Stimulated activated CD8-positive, alpha-beta memory T cell treated with anti-CD3 and anti-CD28 coated beads, Interleukin-7, amount 100 ng/mL, for 4 hours (primary cell): ENCODE measurements at places on chromosomes 2 and 18.
A peak's percentile ranks its signal among the peaks of the same experiment; 100 is the strongest.

DNA sequence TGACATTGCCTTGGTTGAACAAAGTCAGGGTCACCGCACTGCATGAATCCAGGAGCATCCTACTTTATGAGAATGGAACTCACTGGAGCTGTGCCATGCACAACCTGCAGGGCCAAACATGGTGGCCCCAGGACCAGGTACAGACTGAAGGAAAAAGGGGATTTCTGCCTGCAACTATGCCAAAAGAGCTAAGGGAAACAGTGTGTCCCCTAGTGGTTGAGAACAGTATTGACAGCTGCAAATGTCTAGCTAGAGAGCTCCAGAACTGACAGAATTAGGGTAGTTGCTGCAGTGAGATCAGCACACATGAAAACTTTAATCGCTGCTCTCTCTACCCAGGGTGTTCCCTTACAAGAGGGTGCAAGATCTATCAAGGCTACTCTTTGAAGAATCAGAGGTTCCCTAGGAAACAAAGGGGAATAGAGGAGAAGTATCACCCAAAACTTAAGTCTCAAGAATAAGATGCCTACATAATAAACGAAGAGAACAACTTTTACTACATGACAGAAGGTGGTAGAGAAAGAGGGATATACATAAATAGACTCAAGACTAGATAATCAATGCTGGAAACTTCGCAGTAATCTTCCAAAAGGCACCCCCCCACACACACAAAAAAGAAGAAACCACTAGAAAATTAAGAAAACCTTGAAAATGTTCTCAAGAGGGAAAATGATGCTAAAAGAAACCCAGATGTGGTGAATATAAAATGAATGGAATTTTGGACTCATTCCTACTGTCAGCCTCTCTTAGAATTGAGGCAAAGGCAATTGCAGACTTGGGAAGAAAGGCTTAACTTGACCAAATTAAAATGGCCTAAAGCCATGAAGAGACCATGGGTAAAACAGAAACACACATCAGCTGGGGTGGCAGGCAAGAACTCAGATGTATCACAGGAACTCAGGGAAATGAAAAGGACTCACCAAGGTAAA is 43.6 kb upstream of the IHH start:
- no peak for DNase-seq

DNA sequence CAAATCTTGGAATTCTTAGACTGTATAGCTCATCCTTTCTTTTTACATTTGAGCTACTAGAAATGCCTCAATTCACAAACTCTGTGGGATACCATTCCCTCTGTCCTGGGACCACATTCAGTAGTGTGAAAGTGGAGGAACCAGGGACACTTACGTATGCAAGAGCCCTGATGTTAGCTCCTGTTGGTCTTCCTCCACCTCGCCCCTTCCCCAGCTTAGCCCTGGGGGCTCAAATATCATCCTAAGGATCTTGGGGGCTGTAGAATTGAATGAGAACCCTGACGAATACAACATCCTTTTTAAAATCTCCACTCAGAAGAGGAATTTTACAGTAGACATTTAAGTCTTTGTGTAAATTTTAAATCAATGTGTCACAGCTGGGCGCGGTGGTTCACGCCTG is 65.2 kb upstream of the RAPH1 start:
- DNase-seq = no peak

DNA sequence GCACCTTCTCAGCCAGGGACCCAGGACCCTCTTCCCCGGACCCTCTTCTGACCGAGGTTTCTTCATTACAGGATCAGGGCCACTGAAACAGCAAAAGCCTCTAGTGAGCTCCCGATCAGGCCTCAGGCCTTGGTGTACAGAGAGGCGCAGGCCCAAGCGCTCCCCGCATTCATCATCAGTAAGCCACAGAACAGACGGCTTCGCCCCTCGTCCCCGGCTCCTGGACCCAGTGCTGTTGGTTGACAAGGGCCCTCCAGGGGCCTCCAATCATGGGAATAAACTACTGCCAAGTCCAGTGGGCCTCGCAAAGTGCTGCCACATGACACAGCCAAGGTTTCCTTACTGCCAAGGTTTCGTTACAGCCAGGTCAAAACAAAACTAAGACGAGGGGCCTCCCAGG is 111.4 kb downstream of the ZNF516 start:
- DNase-seq = no peak

DNA sequence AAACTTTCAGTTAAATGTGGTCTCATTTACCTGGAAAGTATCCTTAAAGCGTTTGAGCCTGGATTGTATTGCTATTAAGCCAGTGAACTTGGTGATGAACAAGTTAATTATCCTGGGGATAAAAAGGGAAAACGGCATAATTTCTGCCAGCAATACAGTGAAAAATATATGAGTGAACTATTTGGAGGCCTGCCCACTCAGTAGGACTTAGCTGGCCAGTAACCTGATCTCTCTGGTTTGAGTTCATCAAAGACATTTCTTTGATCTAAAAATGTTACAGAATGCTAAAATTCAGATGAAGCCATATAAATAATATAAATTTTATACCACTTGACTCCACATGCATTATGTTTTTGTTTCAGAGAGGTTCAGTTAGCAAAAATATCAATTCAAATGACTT is 241.1 kb upstream of the VWC2L start:
- DNase-seq = no peak

DNA sequence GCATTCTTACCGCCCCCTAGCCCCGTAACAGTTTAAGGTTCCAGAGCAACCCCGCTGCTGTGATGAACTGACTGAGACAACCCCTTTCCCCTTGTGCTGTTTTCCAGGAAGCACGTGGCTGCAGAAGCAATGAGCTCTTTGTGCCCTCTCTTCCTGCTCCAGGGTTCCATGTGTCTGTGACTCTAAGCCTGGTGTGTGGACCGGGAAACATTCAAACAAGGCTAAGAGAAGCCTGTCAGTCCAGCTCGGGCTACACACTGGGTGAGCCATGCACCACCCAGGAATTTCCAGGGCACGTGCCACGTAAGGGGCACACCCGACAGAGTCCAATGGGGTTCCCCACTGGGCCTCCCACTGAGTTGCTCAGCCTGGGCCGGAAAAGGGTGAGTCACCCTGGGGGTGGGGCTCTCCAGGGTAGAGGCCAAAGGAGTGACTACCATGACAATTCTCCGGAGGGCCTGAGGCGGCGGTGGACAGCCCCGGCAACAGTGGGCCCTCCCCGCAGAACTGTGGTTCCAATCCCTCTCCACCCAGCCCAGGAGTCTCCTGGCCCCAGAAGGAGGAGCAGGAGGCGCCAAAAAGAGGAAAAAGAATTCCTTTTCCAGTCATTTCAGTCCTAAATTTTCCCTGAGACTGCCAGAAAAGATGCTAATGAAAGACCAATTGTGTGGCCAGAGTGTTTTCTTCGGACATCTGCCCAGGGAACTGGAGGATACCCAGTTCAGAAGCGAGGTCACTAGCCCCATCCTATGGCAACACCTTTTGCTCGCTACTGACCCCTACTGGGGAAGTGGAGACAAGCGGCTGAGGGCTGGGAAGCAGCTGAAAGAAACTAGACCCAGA is 157.8 kb upstream of the SLC1A4 start:
- peak; percentile 80 for DNase-seq

GRCh38 chr2:239290618-239291474 is 110.0 kb downstream of the HDAC4 start:
- no peak for DNase-seq

- DNase-seq = no peak
These were observed 190.3 kb downstream of the IRS1 start for GRCh38 chr2:226609366-226609765.

- DNase-seq = no peak
These were observed 37.8 kb upstream of the RMDN2 start for GRCh38 chr2:37887286-37887685.

- DNase-seq = no peak
These were observed 429.2 kb downstream of the TNS1 start for GRCh38 chr2:217573571-217573970.

- no peak for DNase-seq
These were observed 42.5 kb downstream of the CXCR4 start for GRCh38 chr2:136075476-136075875.

DNA sequence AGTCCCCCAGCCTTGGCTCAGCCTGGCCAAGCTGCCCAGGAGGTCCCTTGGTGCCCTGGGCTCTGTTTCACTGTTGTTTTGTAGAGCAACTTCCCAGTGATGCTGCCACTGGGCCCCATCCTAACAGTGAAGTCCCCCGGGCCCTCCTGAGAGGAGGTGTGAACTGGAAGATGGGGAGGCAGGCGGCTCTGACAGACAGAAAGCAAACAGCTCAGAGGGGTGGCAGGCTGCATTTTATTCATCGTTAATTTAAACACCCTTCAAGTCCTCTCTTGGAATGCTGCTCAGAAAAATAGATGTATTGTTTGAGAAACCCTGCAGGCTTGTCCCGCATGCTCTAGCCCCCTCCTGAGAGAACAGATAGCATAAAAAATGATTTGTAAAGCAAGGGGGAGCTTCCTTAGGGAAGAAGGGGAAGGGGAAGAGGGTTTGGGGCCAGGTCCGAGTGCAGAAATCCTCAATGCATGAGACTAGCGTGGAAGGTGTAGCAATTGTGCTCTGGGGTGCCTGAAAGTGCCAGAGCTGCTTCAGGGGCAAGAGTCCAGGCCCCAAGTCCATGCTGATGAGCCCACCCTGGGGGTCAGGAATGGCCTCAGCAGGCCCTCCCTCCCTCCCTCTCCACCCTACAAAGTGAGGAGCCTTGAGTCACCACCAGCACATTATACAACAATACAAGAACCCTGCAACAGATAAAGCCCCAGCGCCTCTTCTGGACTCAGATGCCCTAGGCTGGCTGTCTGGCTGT is 113.6 kb downstream of the MSH2 start:
- no peak for DNase-seq

GRCh38 chr2:213411582-213412289 is 127.5 kb downstream of the SPAG16 start:
- no peak for DNase-seq

- DNase-seq = peak; percentile 48
These were observed 659 bp upstream of the COX5B start for GRCh38 chr2:97645112-97645694.

DNA sequence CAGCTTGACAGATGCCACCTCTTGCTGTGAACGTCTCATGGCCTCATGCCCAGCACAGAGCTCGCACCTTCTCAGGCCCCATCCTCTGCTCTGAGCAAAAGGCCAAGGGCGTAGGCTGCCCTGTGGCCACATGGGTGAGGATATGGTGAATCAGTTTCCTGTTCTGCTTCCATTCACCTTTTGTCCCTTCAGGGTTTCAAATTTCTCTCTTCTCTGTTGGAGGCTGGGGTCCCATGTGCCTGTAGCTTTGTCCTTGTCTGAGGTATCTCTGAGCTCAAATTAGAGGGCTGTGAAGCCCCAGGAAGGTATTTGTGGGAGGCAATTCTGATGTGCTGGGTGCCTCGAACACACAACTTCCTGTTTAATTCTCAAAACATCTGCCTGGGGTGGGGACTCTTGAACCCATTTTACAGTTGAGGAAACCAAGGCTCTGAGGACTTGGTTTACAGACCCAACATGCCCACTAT is 29.0 kb downstream of the ZAP70 start:
- DNase-seq = no peak

DNA sequence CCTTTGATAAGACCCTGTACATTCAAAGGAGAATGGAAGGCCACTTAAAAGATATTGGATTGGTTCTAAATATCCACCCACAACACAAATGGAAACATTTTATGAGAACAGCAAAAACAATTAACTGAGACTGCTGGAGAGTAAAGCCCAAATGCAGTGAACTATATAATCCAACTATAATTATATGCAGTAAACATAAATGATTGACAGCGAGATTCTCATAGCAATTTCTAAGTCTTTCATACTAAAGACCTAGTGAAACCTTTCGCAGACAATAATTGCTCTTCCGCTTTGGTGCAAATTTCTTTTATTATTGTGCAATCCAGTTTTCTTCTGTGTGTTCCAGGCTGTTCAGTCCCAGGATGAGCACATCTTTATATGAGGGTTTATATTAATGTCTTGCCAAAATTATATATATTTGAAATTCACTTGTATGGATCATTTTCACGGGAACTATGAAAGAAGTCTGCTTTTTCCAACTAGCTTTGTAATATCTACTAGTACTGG is 190.9 kb downstream of the ST6GAL2 start:
- no peak for DNase-seq

DNA sequence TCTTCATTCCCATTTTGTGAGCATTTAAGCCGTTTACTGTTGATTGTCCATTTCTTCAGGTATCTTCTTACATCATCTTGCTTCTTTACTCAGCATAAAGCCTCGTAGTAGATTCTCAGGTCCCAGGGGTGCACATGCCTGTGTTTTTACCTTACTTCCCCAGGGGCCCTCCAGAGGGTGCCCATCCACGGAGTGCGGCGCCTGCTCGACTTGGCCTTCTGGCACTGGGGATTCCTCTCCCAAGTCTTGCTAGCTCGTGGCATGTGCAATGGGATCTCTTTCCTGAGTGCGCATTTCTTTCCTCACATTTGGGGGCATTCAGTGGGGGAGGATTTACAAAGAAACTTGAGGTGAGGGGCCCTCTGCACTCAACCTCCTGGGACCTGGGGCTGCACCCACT is 148.1 kb downstream of the AGAP1 start:
- DNase-seq = no peak

DNA sequence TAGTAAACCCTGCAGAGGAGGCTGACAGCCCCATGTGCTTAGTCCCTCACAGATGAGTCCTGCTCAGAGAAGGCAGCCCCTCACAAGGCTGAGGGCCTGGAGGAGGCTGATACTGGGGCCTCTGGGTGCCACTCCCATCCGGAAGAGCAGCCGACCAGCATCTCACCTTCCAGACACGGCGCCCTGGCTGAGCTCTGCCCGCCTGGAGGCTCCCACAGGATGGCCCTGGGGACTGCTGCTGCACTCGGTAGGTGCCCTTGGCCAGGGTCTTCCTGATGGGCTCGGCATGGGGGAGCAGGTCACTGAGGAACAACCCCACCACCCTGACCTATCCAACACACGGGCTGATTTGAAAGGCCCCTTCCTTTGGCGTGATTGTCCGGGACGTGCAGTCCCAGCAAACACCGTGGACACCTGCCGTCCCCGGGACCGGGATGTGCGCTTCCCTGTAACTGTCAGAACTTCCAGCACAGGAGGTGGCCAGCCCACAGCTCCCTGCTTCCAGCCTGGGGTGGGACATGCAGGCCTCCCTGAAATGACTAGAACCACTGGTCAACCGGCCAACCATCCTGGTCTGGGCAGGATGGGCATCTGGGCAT is 38.6 kb downstream of the MLPH start:
- DNase-seq = no peak

- no peak for DNase-seq
These were observed 7.7 kb upstream of the TTC39C start for GRCh38 chr18:24006712-24007313.

GRCh38 chr2:234033174-234033573 is 17.3 kb upstream of the SPP2 start:
- no peak for DNase-seq

DNA sequence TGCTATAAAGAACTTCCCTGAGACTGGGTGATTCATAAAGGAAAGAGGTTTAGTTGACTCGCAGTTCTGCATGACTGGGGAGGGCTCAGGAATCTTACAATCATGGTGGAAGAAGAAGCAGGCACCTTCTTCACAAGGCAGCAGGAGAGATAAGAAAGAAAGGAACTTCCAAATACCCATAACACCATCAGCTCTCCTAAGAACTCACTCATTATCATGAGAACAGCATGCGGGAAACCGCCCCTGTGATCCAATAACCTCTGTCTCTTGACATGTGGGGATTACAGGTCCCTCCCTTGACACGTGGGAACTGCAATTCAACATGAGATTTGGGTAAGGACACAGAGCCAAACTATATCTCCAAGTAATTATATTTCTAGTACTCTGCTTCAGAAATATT is 163.8 kb upstream of the CDH20 start:
- no peak for DNase-seq

- DNase-seq = no peak
These were observed 3.4 kb downstream of the KLF7 start for GRCh38 chr2:207162316-207162715.

- DNase-seq = no peak
These were observed 352.5 kb upstream of the GULP1 start for GRCh38 chr2:187939180-187939579.
